ENCODE measurements at places on chromosomes 7 and 10.

DNA sequence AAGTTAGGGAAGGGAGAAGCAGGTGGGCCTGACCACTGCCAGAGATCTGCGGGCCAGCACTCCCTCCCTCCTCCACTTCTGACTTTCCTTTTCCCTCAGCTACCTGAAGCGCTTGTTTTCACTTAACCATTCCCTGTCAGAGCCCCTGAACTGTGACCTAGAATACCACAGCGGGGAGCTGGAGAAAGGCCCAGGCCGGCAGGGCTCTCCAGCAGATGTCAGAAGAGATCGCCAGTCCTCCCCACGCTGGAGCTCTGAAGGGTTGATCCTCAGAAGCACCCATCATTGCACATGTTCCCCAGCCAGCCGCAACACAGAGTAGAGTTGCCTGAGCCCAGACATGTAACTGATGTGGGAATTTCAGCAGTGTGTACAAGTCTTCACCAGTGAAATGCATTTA, 44.4 kb upstream of the GAD2 start:
- DNase-seq, result no peak

GRCh38 chr10:86110156-86110786, 256.3 kb downstream of the GRID1 start:
- DNase-seq, result no peak

DNA sequence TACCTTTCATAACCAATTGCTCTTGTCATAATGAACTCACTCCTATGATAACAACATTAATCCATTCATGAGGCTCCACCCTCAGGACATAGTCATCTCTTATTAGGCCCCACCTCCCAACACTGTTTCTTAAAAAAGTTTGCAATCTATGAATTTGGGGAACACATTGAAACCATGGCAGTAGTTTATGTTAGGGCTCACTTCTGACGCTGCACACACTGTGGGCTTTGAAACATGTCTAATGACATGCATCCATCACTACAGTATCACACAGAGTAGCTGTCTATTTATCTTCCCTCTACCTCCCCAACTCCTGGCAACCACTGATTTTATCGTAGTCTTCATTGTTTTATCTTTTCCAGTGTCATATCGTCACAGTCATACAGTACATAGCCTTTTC, 299.8 kb downstream of the GLRX3 start:
- DNase-seq, result no peak

DNA sequence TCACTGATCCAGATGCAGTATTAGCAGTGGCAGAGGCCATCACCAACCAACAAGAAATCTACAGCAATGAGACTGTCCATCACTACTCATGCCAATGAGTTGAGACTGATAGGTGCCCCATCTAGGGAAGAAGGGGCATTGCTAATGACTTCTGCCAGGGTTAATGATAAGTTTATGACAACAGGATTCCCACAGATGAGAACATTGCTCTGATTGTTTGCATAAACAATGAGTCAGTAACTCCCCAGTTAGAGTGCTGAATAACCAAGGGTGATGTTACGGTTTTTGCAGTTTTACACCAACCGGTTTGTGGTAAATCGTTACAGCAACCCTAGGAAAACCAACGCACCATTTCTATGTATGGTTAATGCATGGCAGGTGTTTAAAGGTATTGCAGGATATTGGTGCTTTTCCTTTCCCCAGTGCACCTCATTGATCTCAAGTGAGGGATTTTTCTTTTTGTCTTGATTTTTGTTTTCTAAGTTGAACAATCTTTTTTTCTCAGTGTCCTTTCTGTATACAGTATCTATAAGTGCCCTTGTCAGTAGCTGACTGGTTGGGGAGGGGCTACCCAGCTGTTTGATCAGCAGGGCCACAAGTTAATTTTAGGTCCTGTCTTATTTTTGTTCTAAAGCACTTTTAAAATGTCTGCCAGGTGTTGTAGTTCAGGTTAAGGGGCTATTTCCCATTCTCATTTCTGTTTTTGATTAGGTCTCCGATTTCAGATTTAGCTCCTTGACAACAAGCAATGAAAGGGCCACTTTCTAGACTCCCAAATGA, 3.9 kb upstream of the CSGALNACT2 start:
- DNase-seq, result no peak

- DNase-seq, result no peak
These were observed 477.5 kb upstream of the FOXK1 start for GRCh38 chr7:4204513-4205165.

GRCh38 chr7:19620470-19620869, 88.4 kb downstream of the POLR1F start:
- no peak for DNase-seq

GRCh38 chr10:15813415-15813814, 46.9 kb downstream of the MINDY3 start:
- DNase-seq, result no peak

GRCh38 chr7:3197567-3198213, 103.4 kb upstream of the SDK1 start:
- DNase-seq, result no peak

DNA sequence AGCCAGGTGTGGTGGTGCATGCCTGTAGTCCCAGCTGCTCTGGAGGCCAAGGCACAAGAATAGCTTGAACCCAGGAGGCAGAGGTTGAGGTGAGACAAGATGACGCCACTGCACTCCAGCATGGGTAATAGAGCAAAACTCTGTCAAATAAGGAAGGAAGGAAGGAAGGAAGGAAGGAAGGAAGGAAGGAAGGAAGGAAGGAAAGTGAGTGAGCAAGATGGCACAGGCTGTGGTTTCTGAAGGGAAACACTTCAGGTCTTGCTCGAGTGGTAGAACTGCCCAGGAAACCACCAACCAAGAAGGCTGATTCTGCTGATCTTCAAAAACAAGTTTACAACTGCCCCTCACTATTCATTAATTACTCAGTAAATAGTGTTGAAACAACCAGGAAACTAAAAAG, 45.2 kb downstream of the EZH2 start:
- DNase-seq, result peak; percentile 54

DNA sequence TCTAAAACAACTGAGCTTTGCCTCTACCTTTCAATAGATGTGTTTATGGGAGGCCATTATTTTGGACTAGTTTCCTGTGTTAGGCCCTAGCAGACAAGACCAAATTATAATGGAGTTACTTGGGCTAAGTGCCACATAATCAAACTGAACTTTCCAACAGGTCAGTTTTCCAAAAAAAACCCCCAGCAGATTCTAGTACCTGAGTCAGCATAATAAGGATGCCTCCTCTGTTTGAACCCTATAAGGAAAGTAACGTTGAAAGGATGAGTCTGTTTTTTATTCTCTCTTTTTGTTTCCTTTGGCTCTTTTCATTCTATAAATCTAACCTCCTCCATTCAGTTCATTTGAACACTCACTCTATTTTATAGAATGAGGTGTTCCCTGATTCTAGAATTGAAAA, 148.1 kb upstream of the FAM3C start:
- no peak for DNase-seq

DNA sequence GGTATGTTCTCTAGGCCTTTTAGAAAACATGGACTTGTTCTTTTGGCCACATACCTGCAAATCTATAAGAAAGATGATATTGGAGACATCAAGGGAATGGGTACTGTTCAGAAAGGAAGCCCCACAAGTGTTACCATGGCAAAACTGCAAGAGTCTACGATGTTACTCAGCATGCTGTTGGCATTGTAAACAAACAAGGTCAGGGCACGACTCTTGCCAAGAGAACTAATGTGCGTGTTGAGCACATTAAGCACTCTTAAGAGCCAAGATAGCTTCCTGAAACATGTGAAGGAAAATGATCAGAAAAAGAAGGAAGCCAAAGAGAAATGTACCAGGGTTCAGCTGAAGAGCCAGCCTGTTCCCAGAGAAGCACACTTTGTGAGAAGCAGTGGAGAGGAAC, 37.1 kb downstream of the SDK1 start:
- no peak for DNase-seq

DNA sequence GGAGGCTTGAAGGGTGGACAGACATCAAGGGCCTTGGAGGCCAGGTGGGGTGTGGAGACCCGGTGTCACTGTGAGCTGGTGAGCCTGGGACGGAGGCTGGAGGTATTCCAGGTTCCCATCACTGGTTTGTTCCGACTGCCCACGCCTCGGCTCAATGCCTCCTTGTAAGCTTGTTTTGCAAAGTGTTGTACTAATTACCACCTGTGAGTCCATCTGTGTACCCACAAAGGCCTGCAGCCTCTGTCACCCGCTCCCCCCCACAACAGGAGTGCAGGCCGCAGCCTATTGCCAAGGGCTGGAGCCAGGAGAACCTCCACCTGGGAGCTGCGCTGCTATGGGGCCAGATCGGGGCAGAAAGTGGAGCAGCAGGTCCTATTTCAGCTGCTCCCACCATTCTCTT, 521.8 kb upstream of the DPP6 start:
- DNase-seq, result no peak

DNA sequence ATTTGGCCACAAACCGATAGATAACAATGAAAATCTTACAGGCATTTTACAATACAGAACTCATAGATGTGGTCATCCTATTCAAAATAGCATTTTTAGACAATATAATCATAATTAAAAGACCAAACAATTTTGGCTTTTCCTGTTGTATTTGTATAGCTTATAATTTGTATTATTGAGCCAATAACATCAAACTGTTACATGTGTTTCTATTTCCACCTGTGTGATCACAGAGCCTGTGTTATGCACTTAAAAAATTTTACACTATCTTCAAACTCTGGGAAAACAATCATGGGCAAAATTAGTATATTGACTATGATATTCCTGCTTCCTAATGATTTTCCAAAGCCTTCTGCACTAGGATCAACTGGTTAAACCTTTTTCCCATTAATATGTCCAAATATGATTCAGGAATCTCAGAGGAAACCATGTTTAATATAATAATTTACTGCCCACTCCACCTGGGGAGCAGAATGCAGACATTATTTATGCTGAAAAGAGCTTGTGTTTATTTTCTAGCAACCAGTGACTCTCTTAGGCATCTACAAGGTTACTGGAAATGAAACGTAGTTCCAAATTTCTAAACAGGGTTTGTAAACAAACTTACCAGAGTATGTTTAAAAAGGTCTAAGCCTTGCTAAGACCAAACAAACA, 1.7 kb downstream of the RHOBTB1 start:
- no peak for DNase-seq

DNA sequence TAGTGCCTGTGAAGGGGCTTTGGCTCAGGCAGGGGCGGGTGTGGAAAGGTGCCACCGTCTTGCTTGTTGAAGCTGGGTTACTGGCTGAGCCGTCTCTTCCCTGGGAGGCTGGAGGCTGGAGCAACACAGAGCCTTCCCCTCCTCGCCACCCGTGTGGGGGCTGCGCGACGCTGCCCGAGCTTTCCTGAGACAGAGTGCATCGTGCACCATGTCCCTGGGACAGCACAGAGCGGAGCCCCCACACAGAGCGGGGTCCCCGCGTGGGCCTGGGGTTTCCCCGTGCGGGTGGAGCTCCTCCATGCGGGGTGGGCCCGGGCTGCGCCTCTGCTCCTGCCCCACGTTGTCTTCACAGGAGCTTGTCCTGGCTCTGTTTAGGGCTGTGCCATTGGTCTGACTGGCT, 69.9 kb downstream of the INPP5A start:
- DNase-seq, result no peak

GRCh38 chr7:130990178-130990832, 256.3 kb upstream of the KLF14 start:
- DNase-seq, result peak; percentile 79

GRCh38 chr10:7561216-7561893, 105.4 kb downstream of the ITIH5 start:
- no peak for DNase-seq

- DNase-seq, result no peak
These were observed 159.4 kb downstream of the RNLS start for GRCh38 chr10:88423732-88424131.

- DNase-seq, result no peak
These were observed 69.2 kb downstream of the MINDY4 start for GRCh38 chr7:30840141-30841024.

GRCh38 chr7:7795630-7796121, 77.3 kb upstream of the RPA3 start:
- no peak for DNase-seq

GRCh38 chr10:52447931-52448353, 133.9 kb downstream of the DKK1 start:
- no peak for DNase-seq

- DNase-seq, result peak; percentile 31
These were observed 14.7 kb upstream of the CAMK2G start for GRCh38 chr10:73889014-73889413.

DNA sequence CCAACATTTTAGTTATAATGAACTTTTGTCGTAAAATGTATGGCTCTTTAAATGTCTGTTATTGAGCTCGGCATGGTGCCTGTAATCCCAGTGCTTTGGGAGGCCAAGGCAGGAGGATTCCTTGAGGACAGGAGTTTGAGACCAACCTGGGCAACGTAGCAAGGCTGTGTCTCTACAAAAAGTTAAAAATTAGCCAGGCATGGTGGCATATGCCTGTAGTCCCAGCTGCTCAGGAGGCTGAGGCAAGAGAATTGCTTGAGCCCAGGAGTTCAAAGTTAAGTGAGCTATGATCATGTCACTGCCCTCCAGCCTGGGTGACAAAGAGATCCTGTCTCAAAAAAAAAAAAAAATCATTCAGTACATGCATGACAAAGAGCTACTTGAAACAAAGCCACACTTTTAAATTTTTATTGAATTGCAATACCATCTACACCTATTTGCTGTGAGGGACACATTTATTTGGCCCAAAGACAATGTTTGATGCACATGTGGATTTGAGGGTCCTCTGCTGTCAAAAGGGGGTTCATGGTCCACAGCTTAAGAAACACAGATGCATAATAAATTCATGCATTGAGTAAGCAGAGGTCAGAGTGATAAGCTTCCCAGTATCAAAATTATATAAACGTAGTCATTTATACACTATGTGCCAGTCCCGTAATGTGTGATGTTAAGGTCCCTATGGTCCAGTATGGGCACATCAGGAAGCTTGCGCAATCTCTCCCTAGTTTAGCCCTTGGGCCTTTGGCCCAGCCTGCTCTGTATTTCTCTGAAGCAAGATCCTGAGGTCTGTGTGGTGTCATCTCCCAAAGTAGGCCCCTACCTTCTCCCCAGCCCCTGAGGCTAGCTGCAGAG, 4.4 kb upstream of the MALSU1 start:
- no peak for DNase-seq

GRCh38 chr10:120105492-120105891, 213.0 kb downstream of the SEC23IP start:
- no peak for DNase-seq

DNA sequence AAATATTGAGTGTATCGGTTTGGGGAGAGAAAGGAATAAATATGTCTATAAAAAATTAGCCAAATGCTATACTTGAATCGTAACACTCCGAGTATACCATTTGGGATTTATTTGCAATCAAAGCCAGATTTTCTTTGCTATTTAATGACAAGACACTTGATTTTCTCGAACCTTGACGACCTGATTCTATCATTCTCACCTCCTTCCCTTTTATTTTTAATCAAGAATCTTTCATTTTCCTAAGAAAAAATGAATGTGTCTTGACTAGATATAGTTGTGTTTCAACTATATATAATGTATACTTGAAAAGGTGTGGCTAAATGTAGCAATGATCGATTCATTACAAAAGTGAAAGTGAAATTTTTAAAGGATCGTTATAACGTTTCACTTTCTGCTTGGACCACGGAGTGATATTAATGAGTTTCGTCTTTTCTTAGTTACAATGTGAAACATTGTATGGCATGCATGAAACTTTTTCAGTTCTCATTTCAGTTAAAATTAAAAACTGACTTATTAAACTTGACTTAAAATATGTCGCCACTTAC, 562 bp downstream of the NUB1 start:
- DNase-seq, result peak; percentile 68

GRCh38 chr10:59872892-59873463, 33.4 kb downstream of the CCDC6 start:
- DNase-seq, result no peak

All from CD4-positive, alpha-beta T cell treated with Interleukin-17A for 1 hour (primary cell).